Ureter (tissue), 1 donor: ENCODE measurements at places on chromosomes 13 and 19.

DNA sequence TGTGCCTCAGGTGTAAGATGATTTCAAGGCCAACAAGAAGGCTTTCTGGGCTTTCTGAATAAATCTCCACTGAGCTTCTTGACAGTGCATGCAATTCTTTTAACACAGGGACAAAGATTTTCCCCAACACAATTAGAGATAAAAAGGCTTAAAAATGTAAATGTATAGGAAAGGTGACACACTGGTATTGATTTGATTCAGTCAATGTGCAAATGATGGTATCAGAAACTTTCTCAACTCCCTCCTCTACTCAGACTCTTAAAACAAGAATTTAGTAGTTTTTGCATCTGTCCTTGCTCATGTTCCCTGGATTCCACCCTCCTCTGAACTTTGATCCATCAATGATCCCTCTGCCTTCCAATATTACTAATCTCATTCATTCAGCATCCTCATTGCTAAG lies 111.6 kb upstream of the FNDC3A start:
- DNase-seq, result no peak

DNA sequence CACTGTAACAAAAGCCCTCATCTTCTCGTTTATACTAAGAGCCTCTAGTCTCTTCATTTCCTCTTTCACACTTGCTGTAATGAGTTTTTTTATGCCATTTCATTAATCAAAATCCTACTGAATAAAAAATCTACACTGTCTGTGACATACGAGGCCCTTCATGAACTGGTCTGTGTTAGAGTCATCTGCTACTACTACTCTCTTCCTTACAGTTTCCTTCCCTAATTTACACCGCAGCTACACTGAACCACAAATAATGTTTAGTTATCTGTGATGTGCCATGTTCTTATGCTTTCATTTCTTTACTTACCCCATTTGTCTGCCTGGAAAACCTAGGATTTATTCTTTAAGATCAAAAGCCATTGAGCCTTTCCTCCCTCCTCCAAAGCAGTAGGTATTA lies 16.0 kb downstream of the UFM1 start:
- DNase-seq, result no peak

- no peak for DNase-seq
These were observed 571.6 kb downstream of the TBC1D4 start for GRCh38 chr13:74910415-74910814.

- DNase-seq, result no peak
These were observed 120.1 kb downstream of the PAN3 start for GRCh38 chr13:28258417-28258816.

- no peak for DNase-seq
These were observed 59.5 kb upstream of the SLC7A1 start for GRCh38 chr13:29654843-29655547.

DNA sequence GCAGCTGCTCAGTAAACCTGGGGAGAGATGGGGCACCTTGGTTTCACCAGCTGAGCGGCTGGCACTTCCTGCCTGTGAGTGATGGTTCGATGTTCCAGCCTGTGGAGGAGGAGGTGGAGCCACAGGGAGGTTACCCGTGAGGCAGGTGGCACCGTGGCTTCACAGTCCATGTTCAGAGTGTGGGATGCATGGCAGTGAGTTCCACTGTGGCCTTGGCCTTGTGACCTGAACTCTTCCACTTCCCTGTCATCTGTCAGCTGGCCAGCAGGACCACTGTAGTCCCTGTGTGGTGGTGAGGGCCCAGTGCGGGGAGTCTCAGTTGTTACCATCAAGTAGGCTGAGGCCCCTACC lies 16.9 kb downstream of the SMARCA4 start:
- DNase-seq, result no peak

GRCh38 chr13:44649104-44649428 lies 72.9 kb upstream of the TSC22D1 start:
- DNase-seq, result no peak

GRCh38 chr13:46586751-46587514 lies 34.0 kb downstream of the LRCH1 start:
- DNase-seq, result no peak

- DNase-seq, result no peak
These were observed 21.5 kb downstream of the EBPL start for GRCh38 chr13:49669735-49670309.

DNA sequence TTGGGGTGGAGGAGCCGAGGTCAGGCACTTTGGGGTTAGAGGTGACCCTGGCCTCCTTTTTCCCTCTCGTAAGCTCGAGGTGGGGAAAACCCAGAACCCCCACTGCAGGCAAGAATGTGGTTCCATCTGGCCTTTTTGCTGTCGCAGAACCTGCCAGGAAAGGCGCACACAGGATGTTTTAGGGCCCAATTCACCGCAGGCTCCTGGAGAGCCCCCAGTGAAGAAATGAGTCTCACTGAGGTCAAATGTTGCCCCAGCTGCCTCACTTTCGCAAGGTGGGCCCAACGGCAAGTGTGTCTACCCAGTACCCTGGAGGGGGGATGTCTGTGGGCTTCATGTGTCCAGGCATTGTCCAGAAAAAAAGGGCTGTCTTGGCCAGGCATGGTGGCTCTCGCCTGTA lies 61.8 kb downstream of the PEX11G start:
- DNase-seq, result no peak

GRCh38 chr13:29428310-29429181 lies 166.9 kb downstream of the SLC7A1 start:
- no peak for DNase-seq

- no peak for DNase-seq
These were observed 92.7 kb upstream of the KLF12 start for GRCh38 chr13:74226791-74227475.

GRCh38 chr19:9046694-9047093 lies 36.5 kb upstream of the MUC16 start:
- DNase-seq, result no peak

GRCh38 chr13:39777527-39778061 lies 122.1 kb downstream of the COG6 start:
- DNase-seq, result no peak

DNA sequence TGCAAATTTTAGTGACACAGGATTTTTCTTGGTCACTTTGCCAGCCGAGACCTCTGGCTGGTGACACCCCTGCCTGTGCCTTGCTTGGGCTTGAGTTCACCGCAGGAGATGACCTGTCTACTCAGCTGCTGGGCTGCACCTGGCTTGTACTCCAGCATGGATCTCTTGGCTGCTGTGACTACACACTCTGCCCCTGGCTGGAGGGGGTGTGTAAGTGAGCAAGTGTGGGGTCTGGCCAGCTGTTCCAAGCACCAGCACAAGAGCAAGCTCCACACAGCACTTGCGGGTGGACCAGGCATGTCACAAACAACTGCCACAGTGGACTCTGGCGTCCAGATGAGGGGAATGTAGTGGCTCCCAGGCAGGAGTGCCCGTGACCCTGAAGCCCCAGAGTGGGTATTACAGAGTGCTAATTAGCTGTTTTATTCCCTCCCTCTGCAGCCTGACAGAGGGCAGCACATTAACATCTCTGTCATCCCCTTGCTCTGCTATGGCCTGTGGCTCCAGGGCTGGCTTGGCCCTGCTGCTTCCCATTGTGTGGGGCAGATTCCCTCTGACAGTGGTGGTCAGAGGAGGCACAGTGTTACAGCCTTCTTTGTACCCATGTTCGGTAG lies 1387.2 kb downstream of the OLFM4 start:
- DNase-seq, result no peak

DNA sequence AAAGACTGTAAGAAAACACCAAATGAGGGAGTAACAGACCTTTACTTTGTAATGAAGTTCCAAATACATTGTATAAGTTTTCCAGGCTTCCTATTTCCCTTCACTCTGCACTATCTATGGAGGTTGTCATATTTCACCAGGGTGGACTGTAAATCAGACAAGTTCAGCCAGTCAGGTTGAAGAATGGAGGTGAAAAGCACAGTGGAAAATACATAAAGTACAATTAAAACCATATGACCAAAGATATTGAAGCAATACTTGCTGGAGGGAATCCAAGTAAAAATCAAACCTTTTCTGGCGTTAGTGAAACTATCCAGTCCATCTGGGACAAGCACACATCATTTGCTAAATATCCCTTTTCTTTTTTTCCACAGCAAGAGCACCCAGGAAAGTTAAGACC lies 3.2 kb downstream of the LHFPL6 start:
- DNase-seq, result no peak

GRCh38 chr13:109361562-109362289 lies 424.7 kb downstream of the IRS2 start:
- no peak for DNase-seq

DNA sequence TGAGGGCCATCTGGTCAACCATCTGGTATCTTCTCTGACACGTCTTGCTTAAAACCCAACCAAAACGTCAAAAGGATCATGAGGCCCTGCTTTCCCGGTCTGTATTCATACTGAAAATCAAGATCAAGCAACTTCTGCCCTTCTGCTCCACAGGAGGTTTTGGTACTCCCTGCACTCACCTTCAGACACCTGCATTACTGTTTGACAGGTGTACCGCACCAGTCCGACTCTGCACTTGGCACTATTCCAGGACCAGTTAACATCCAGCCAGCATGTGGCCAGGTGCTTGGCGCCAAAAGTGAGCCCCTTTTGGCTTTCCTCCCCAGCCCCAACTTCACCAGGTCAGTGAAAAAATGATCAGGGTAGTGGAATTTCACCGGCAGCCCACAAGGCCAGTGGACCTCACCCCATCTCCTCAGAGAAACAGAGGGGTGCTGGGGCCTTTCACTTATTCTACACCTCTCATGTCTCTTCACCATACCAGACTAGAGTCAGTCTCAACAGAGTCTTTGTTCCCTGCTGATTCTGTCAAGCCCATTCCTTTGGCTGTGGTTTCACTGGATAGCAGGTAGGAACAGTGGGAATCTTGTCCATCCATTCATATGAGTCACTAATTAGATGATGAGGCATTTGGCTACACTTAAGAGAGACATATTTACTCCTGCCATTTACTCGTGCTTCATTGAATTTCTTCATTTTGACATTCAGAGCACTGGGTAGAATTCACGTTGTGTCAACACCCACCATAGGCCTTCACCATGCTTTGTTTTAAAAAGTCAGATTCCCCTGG lies 85.3 kb downstream of the ZNF726 start:
- DNase-seq, result no peak

DNA sequence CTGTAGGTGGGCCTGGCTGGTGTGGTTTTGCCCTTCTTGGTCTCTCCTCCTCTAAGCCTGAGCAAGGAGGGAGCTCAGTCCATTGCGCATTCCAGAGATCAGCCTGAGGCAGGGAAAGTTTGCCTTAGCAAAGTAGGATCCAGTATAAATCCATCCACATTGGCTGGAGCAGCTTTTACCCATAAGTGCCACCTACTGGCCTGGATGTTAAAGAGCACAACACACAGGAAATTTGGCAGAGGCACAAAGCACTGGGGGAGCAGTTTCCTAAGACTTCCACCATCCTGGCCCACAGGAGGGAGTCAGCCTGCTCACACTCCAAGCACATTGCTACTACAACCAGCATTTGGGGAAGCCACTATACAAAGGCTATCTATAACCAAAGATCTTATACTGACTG lies 1124.2 kb downstream of the SLITRK1 start:
- DNase-seq, result no peak

- no peak for DNase-seq
These were observed 899.3 kb downstream of the UQCRFS1 start for GRCh38 chr19:28313633-28314032.

DNA sequence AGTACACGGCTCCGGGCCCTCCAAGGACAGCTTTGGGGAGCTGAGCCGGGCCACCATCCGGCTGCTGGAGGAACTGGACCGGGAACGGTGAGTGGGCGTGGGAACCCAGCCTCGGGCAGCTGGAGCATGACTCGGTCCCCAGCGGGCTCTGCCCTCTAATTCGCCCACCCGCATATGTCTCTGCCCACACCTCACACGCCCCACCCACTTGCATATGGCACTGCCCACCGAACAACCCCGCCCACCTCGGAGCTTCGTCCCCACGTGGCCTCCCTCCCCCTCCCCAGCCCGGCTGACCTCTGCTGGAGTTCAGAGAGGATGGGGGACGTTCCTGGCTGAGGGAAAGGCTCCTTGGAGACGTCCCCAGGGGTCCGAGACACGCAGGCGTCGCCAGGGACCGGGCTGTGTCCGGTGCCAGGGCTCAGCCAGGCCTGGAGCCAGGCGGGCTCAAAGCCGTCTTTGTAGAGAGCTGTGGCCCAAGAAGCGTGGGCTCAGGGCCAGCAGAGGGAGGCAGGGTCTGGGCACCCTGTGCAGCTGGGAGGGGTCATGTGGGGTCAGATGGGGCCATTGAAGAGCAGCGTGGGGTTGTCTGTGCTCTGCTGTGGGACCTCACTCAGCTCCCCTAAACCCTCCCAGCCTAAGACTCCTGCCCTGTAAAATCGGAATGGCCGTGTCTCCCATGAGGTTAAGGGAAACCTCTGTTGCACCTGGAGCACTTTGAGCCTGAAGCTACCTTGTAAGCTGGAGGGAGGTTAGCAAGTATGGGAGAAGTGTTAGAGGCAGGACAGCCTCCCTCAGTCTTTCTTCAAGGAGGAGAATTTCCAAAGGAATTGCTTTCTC lies 3.8 kb downstream of the APC2 start:
- DNase-seq, result no peak

GRCh38 chr19:45978156-45978555 lies 4.5 kb upstream of the NOVA2 start:
- no peak for DNase-seq

DNA sequence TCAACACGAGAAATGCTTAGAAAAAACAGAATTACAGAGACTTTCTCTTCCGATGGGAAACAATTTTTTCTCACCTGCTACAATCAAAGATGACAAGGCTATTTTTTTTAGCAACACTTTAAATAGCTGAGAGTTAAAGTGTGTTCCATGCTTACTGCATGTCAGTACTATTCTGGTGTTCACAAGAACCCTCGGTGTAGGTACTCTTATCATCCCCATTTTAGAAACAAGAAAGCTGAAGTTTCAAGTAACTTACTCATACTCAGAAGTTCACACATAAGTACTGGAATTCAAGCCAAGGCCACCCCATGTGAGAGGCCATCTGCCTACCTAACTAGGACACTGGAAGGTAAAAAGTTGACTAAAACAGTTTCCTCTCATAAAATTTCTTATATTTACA lies 9.0 kb upstream of the TNFRSF19 start:
- no peak for DNase-seq

DNA sequence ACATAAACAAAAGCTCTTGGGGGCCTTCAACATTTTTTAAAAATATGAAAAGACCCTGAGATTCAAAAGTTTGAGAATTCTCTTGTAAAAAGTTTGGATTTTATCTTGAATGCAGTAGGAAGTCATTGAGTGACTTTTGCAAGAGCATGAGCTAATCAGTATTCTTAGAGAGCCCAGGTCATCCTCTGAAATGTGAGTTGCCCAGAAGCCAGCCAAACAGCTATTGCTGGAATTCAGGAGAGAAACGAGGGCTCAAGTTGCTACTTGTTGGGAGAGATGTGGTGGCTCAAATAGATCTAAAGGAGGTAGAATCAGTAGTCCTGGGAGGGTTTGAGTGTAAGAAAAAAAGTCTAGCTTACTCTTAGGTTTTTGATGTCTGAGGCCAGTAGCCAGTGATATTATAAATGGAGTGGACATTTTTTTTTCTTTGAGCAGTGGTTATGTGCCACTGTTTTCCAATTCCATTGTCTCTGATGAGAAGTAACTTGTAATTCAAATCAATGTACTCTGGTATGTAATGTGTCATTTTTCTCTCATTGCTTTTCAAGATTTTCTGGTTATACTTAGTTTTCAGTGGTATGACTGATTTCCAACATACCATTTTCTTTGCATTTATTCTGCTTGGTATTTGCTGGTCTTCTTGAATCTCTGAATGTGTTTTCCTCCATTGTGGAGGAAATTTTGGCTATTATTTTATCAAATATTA lies 30.7 kb downstream of the LMO7 start:
- DNase-seq, result no peak
